GM06990 (cell line): ENCODE measurements at places on chromosomes 2 and 18.

DNA sequence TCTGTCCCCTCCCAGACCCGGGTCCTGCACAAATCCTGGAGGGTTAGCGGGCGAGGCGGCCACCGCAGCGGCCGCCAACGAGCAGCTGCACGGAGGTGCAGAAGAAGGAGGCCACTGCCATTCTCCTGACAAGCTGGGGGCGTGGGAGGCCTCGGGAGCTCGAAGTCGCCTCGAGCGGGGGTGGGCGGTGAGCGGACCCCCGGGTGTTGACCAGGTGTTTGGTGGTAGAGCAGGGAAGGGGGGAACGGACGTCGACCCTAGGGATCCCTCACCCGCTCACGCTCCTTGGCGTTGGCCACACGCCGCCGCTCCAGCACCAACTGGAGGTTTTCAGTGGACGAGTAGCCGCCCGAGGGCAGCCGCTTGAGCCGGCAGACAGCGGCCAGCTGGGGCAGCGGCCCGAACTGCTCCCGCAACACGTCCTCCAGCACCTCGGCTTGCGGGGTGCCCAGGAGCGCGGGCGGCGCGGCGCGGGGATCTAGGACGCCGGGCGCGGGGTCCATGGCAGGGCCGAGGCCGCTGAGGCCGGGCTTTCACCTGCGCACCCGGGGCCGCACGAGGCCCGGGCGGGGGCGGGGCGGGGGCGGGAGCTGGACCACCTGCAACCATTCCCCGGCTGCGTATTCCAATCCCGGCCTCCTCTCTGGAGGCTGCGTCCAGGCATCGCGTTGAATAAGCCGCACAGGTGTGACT lies at the start of gene FIGLA:
TSS of gene FIGLA (minus strand) at position 508 of the 693 bp plus-strand sequence. CDS start at position 503, 5 bp downstream.
- DNase-seq, result peak; percentile 9

- no peak for DNase-seq
Observed at GRCh38 chr2:40803900-40804299, 352.0 kb upstream of the SLC8A1 start.

- no peak for DNase-seq
Observed at GRCh38 chr2:37880551-37880950, 44.5 kb upstream of the RMDN2 start.

DNA sequence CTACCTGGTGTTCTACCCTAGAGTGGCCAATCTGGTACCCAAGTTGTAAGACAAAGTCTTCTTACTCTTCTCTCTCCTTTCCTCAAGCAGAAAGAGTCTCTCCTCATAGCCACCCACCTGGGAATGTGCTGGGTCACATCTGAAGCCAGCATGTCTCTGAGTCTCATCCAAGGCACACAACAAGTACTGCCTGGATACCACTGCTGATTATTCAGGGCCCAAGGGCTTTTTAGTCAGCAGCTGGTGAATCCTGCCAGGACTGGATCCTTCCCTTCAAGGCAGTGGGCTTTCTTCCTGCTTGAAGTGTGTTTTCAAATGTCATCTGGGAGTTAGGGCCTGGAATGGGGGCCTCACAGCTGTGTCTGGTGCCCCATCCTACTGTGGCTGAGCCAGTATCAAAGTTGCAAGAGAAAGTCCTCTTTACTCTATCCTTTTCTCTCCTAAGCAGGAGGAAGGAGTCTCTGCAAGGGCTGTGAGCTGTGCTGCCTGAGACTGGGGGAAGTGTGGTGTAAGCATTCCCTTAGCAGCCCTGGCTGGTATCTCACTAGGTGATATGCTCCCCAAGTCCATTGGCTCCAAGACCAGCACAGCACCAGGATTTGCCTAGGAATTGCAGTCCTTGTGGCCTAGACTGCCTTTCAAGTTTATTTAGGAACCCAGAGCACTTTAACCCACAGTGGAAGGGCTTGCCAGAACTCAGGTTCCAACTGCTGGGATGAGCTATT lies 27.2 kb downstream of the OXER1 start:
- DNase-seq, result no peak

DNA sequence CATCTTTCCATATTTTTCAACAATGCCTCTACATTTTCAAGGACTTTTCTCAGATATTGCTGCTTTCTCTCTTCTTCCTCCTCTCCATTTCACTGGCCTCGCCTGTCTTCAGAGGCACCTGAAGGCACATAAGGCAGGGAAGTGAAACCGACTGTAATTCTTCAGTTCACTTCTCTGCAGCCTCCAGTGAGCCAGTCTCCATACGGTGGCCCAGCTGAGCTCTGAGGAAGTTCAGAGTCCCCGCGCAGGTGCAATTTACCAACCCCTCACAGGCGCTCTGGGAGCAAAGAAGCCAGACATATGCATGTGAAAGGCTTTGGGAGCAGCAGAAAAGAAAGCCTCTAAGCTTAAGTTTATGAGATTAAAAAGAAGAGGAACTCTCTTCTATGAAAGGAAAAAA lies 12.4 kb downstream of the KLHL14 start:
- DNase-seq, result peak; percentile 43

GRCh38 chr2:64975232-64975821 lies 13.9 kb upstream of the SLC1A4 start:
- no peak for DNase-seq

GRCh38 chr2:28977176-28977875 lies 3.8 kb upstream of the TOGARAM2 start:
- no peak for DNase-seq

- no peak for DNase-seq
Observed at GRCh38 chr18:68480196-68480595, 234.7 kb downstream of the TMX3 start.

GRCh38 chr2:85116207-85116606 lies 17.0 kb upstream of the TCF7L1 start:
- DNase-seq, result no peak

DNA sequence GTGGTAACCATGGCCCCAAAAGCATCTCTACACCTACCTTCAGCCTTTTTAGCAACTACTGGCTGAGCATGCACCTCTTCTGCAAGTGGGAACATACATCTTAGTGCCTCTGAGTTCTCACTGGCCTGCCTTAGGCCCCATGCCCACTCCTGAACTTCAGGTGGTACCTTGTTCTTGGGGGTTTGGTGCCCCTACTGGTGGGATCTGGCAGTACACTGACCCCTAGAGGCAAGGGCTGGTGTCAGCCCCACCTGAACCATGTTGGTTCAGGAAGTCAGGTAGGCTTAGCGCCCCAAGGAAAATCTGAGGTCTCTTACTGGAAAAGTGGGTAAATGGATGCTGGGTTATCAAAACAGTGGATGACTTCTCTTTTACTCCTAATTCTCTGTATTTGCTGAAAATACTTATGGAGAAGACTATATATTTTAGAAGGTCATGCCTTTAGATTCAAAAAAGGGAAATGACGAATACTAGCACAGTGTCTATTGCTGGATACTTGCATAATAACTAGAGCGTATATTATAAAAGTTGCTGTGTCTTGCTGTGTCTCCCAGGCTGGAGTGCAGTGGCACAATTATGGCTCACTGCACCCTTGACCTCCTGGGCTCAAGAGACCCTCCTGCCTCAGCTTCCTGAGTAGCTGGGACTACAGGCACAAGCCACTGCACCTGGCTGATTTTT lies 84.6 kb downstream of the RAB31 start:
- DNase-seq, result no peak

- no peak for DNase-seq
Observed at GRCh38 chr2:188734691-188735090, 239.5 kb upstream of the COL3A1 start.

DNA sequence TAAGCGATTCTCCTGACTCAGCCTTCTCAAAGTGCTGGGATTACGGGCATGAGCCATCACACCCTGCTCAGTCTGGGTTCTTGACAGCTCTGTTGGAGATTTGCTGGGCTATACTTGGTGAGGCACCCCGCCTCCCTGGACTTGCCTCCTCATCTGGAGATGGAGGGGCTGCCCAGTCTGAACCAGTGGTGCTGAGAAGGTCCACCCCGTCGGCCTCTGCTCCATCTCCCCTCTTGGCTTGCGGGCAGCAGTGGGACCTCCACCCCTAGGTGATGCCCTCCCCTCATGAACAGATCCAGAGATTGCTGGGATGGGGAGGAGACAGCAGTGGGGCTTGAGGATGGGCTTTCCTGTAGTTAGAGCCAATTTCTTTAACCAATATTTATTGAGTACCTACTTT lies 120.9 kb downstream of the CLIP4 start:
- no peak for DNase-seq

DNA sequence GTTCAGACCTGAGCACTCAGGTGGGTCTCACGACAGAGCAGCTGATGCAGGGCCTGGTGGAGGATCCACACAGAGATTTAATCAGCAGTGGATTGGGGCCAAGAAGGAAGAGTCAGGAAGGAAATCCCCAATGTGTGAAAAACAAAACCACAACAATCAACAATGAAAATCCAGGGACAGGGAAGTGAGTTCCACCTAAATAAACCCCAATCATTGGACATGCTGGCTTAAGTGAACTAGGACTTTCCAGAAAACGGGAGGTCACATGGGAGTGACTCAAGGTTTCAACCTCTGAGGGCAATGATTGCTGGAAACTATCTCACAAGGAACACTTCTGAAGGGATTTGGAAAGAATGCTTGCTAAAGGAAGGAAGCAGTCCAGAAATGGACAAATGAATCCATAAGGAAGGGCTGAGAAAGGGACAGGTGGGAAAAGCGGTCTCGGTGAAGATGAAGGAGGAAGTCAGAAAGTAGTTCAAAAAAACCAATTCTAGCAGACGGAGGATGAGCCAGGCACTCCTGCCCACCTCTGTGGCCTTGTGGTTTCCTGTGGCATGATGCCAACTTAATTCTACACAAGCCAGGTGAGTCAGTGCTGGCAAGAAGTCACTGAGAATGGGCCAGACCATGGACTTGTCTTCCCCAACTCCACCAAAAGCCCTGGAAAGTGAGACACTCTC lies 15.4 kb upstream of the XDH start:
- no peak for DNase-seq

DNA sequence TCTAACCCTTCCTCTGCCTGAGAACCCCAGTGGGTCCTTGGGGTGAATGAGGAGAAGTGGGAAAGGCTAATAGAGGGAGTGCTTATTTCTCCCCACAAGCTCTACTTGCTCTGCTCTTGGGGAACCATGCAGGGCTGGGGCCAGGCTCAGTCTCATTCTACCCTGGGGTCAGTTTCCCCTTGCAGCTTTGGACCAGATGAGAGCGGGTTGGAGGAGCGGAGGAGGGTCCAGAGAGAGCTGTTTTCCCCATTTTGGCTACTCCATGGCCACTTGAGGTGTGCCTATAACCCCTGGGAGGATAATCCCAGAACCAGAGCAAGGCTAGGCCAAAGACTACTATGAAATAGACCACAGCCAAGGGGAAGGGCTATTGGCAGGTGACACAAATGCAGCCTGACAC lies 29.6 kb downstream of the PLB1 start:
- DNase-seq, result no peak

- DNase-seq, result no peak
Observed at GRCh38 chr2:227480528-227480927, 8.6 kb downstream of the AGFG1 start.

- no peak for DNase-seq
Observed at GRCh38 chr2:203444738-203445137, 90.4 kb downstream of the RAPH1 start.

- DNase-seq, result no peak
Observed at GRCh38 chr18:64398320-64398719, 249.4 kb upstream of the LINC00305 start.

- DNase-seq, result no peak
Observed at GRCh38 chr2:46555011-46555410, 75.6 kb downstream of the TMEM247 start.

DNA sequence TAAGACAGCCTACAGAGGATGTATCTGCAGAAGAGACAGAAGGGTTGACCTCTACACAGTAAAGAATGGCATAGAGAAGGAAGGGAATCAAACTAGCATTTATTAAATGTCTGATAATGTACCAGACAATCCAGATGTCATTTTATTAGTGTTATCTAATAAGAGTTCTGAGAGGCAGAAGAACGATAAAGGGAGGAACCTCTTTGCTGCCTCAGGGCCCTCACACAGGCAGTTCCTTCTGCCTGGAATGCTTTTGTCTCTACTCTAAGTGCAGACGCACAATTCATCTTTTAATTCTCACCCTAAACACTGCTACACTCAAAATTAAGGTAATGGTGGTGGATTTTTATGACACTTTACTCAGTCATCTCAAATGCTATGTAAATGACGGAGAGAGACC lies 64.5 kb downstream of the LRPPRC start:
- DNase-seq, result no peak

DNA sequence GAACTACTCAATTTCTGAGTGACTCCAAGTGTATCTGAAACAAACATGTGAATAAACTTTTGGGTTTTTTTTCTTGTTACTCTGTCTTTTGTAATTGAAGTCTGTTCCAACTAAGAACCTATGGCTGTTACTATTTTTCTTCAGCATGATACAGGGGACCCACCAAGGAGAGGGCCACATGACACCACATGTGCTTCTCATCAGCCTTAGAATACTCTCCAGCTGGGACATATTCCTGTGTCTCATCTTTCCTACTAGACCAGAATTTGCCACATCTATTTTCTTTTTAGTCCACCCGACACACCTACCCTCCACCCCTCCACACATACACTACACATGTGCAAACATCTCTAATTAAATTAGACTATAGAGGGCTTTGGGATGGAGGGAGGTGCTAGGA lies 191.7 kb upstream of the NDUFV2 start:
- no peak for DNase-seq

GRCh38 chr2:104562537-104562936 lies 291.4 kb upstream of the POU3F3 start:
- DNase-seq, result no peak

GRCh38 chr2:103165836-103166235 lies 404.0 kb downstream of the TMEM182 start:
- DNase-seq, result no peak

DNA sequence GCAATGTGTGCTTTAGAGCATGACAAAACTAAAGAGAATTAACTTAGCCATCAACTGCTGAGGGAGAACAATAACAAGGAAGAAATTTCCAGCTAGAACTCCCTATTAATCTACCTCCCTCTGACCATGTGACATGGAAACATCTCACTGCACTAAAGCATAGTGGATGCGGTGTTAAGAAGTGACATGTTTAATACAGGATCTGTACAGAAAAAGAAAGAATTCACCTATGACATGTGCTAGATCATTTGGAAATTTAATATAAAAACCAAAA lies 202.3 kb upstream of the KLHL14 start:
- DNase-seq, result no peak

DNA sequence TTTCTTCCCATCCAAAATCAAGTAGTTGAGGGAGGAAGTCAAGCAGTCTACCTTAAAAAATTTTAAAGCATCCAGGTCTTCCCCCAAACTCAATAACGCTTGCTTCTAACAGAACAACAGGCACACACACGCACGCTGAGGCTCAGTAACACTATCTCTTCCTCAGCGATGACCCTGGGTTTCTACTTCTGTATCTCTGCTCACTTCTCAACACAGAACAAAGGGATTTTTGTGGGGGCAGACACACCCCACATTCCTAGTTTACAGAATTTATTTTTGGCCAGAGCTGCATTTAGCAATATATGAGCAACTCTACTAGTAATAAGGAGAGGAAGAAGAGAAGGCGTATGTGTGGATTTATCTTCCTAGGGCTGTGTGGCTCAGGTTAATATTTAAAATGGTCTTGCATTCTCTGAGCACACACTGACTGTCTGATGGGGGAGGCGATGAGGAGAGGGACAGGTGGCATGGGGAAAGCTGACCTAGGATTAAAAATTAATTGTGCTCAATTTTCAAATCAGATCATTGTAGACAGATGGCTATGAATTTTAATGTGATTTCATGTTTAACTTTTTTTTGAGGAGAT lies 71.3 kb upstream of the PPM1B start:
- DNase-seq, result no peak

- DNase-seq, result peak; percentile 14
Observed at GRCh38 chr18:72672364-72673184, 128.4 kb upstream of the CBLN2 start.
